GM19239 (cell line): ENCODE measurements at places on chromosomes 3 and 15.

GRCh38 chr3:15541371-15541770, 19.9 kb upstream of the COLQ start:
- no peak for DNase-seq

- no peak for DNase-seq
These were observed 121.8 kb downstream of the CTNNB1 start for GRCh38 chr3:41320953-41321641.

DNA sequence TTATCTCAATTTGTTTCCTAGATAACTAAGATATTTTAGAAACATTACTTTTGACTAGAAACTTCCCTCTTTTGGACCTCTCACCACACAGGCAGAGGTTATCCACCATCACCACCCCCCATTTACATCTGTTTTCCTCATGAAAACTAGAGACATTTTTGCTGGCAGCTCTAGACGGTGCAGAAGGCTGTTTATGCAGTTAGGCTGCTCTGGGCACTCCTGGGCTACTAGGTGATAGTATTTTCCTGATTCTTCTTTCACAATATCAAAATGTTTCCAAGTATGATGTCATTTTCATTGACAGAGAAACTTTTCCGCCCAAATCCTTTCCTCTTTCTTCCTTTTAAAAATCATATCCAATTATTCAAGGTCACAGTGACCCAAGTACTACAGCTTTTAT, 67.1 kb downstream of the PLOD2 start:
- DNase-seq = no peak

- no peak for DNase-seq
These were observed 144.0 kb upstream of the SMAD3 start for GRCh38 chr15:66921319-66921915.

- DNase-seq = no peak
These were observed 121.9 kb downstream of the CHST2 start for GRCh38 chr3:143241481-143241951.

DNA sequence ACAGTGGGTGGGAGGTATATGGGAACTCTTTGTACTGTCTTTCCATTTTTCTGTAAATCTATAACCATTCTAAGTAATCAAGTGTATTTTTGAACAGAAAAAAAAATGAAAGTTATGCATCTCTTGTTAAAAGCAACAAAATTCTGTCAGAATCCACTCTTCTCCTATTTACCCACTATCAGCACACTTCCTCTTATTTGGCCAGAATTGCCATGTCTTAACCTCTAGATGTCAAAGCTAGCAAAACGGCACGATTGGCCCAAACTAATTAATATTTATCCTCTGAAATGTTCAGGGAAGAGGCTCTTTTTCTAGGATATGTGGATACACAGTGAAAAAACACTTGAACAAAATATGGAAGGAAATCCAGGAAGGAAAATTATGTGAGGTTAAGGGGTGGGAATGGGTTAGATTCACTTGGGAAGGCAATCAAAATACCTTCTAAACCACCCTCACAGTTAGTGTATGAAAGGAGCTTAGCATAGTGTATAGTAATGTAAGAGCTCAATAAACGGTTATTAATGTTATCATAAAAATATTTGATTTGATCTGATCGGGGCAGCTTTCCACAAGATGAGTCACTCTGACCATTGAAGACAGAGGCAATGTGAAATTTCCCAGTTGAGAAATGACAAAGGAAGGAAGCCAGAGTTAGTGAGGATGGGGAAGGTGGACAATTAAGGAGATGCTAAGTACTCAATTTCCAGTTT, 20.1 kb upstream of the TGFBR2 start:
- DNase-seq = no peak

DNA sequence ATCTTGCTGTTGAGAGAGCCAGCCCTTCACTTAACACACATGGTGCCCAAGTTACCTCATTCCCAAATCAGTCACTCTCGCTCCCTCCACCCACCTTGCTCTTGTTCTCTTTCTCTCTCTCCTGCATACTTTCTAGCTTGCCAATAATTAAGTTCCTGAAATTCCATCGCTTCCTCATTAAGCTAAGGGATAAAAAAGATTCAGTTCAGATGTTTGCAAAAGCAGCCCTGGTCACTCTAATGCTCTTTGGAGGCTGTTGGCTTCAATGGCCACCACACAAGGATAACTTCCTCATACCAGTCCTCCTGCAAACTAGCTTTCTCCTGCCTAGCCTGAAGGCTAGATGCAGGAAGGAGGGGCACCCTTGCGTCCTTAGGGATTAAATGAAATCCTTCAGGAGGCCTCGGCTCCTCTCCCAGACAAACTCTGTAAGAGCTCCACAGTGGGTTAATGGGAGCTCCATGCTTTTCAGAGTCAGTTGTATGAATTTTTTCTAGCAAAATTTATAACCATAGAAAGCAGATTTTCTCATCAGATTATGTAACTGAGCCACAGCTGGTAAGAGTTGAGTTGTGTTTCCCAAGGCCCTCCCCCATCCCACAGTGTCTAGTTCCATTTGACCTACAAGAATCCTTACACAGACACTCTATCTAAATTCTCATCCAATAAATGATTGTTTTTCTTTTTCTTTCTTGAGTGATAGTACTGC, 176.6 kb upstream of the TRIM42 start:
- no peak for DNase-seq

GRCh38 chr15:91072161-91072560, 27.9 kb upstream of the SV2B start:
- no peak for DNase-seq

DNA sequence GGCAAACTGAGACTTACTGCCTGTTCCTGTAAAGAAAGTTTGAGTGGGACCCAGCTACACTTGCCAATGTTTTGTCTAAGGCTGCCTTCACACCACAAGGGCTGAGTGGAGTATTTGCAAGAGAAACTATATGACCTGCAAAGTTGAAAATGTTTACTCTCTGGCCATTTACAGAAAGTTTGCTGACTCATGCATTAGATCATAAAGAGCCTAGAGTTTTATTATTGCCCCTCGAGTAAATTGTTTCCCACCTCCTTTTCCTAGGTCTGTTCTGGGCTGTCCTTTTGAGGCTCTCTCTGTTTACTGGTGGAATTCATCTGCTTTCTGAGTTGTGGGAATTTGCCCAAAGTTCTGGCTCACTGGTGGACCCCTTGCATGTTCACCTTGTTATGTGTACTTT, 6.7 kb upstream of the PROK2 start:
- no peak for DNase-seq

DNA sequence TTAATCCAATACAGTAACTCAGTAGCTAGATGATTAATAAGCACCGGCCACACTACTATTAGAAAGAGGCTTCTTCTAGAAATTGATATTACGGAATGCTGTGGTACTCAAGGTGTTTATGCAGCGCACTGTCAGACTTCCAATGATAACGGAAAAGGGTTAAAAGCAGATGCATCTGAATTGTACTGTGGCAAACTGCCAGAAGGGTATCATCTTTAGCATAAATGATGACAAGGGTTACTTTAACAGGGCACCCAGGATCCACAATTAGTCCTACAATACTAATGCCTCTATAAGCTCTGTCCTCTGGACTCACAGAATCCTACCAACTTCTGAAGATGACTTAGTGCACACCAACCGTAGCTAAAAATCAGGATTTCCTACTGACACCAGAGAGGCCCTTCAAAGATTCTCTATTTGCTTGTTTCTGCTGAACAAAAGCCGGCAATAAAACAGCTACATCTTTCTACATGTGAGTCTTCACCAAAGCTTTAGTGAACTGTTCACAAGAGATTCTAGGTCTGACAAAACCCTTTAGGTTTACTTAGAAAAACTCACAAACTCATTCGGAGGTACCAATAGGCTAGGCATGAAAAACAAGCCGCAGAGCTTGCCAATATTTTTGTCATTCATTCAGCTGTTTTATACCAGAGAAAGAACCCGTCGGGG, 7.1 kb downstream of the SATB1 start:
- DNase-seq = no peak

DNA sequence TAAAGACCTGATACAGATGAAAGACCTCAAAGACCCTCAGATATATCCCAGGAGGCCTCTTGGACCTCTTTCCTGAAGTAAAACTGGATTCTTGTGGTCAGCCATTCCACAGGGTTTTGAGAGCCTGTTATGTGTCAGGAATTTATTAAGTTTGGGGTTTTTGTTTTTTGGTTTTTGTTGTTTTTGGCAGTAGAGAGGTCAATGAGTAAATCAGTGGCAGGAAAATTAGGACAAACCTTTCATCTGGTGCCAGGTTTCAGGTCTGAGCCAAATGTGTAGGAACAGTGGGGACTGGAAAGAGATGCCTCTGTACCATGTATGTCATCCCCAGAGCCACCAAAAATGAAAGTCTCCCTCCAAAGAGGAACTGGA, 520.4 kb upstream of the MDFIC2 start:
- DNase-seq = no peak

DNA sequence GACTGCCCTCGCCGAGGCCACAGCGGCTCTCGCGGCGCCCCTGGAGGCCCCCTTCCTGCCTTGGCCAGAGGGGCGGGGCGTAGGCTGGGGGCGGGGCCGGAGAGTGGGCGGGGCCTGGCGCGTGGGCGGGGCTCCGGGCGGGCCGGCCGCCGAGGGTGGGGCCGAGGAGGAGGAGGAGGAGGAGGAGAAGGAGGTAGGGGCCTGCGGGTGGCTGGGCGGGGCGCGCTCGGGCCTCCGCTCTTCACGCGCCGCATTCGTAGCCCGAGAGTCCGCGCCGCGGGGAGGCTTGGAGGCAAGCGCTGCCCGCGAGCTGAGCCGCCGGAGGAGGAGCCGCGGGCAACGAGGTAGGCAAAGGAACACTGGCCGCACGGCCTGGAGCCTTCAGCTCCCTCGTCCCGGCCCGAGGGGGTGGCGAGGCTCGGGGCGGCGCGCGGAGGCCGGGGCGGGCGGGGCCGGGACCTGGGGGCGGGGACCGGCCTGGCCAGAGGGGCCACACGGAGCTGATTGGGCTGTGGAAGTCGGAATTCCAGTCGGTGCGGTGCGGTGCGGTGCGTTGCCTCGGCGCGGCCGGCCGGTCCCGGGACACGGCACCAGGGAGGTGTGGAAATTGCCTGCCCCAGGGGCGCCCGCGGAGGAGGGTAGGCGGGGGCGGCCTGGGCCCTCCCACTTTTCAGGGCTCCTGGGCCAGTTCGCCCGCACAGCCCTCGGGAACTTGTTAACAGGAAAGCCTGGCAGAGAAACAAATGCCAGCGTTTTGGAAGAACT, at the start of gene PPP2R3A:
Gene PPP2R3A (plus strand): TSS at position 223 of the 765 bp plus-strand sequence. CDS start 35,771 bp downstream, outside the sequence.
- DNase-seq = peak; percentile 65

DNA sequence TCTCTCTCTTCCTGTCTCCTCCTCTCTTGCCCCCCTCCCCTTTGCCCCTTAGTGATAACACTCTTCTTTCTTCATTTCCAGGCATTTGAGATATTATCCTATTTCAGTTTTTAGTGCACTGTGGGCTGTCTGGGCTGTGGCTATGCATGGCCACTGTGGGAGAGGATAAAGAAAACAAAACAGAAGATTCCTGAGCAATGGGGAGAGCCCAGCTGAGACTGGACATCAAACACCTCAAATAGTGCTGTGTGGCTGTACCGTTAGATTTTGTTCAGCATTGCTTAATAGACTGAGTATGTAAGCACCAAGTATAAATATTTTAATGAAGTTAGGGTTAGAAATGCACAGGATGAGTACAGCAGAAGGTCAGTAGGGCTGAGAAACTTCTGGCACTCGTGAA, 7.9 kb upstream of the GBE1 start:
- DNase-seq = no peak

- DNase-seq = no peak
These were observed 53.4 kb upstream of the PRICKLE2 start for GRCh38 chr3:64278625-64279024.
